A549 treated with CORT108297 at 1 μM for 4 hours (cell line): ENCODE measurements at places on chromosomes 4 and X. TPM values are rescaled to one million over a fixed set of nuclear protein-coding genes. Genes with fewer than 3 reads are reported as not detected.

Gene TRIM2
- 0.44 to 0.87 TPM (median 0.69 TPM) in 5 replicates for total RNA-seq

Gene COL4A5
- total RNA-seq = 11.4 to 14.9 TPM (median 13.4 TPM) in 5 replicates

Gene CTAG2
- total RNA-seq = not detected in 5 replicates

Gene GPR82
- not detected in 5 replicates for total RNA-seq

Gene APEX2
- 28.2 to 36.7 TPM (median 31.9 TPM) in 5 replicates for total RNA-seq

Gene MAGEA12
- total RNA-seq = 0.08 to 0.18 TPM (median 0.17 TPM) in 5 replicates

Gene NWD2
- not detected in 5 replicates for total RNA-seq

Gene HPSE
- total RNA-seq = 1.1 to 1.7 TPM (median 1.4 TPM) in 5 replicates

Gene MGAT4D
- total RNA-seq = not detected in 5 replicates

Gene ASMT
- 0.12 to 0.44 TPM (median 0.32 TPM) in 4 of 5 replicates, not detected in the other for total RNA-seq

Gene DUX4
- total RNA-seq = not detected in 5 replicates

Gene EXOSC9
- 27.1 to 34.5 TPM (median 28.0 TPM) in 5 replicates for total RNA-seq

Gene CXorf49
- total RNA-seq = not detected in 5 replicates

Gene CT45A2
- total RNA-seq = 0.09 TPM in 1 of 5 replicates, not detected in the others
